ENCODE measurements at places on chromosomes 4 and X.

DNA sequence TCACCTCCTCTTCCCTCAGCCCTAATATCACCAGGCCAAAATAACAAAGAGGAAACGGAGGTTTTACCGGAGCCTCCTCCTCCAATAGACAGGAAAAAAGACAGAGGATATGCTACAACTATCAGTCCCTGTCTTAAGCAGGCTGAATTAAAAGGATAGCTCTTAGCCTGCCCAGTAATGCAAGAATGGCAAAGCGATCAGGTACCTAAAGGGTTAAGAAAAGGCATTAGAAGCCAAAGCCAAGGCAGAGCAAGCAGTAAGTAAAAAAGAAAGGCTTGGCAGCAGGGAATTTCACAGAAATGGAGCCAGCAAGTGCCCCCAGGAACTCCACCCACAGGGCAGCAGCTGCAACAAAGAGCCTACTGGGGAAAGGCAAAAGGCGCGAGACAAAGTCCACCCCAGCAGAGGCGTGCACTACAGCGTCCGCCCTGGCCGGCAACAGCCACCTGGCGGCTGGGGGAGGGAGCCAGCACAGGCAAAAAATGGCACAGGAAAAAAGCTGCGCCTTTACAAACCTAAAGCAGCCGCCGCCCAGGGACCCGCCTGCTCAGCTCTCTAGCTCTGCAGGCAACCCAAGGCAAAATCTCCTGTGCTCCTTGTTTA lies 220.6 kb upstream of the ZC4H2 start:
- no peak for DNase-seq

DNA sequence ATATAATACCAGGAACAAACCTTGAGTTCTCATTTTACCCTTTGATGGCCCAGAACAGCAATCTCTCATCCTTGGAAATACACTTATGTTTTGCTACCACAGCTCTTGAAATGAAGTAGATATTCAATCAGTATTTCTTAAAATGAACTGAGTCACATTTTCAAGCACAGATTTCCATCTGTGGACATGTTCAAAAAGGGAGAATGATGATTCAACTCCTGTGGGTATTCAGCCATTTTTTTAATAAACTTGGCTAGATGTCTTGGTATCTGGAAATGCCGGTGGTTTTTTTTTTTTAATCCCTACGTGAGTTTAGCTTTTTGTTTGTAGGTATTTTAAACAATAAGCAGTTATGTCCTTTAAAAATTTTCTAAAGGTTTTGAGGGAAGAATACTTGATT lies 64.2 kb upstream of the TRPC5OS start:
- DNase-seq, result no peak

GRCh38 chr4:68718447-68719074 lies 48.1 kb upstream of the UGT2B15 start:
- DNase-seq, result no peak

GRCh38 chr4:72991873-72992272 lies 77.6 kb downstream of the COX18 start:
- no peak for DNase-seq

DNA sequence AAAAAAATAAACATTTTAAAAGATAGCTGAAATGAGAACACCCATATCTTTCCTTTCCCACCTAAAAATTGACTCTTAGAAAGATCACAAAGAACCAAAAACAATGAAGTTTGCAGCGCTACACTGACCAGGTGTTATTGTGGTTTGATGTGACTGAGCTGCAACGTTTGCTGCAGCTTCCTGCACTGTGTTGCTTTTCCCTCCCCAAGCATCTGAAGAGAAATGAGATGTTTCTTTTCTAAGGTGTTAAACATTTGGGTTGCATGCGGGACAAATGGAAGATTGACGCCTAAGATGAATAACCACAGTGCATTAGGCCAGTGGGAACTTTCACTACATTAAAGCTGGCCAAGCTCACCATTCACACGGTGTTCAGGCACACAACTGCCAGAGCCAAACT lies 8.9 kb downstream of the LEF1 start:
- no peak for DNase-seq

DNA sequence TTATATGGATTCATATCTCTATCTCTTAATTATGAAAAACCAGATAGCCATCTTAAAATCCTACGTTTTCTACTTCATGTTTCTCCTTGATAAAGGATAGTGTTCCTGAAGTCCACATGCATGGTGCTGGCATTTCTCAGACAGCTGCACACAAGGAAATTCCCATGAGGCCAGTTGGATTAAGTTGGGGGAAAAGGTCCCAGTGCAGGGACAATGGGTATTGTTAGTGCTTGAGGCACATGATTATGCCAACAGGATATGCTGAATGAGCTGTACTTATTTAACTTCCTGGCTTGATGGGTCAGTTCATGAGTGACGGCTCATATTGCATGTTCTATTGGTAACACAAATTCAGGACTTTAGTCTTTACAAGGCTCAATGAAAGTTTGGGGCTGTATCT lies 913.9 kb upstream of the NDST4 start:
- DNase-seq, result no peak

- DNase-seq, result no peak
Observed at GRCh38 chr4:14078326-14078725, 450.8 kb upstream of the BOD1L1 start.

GRCh38 chrX:147749308-147749707 lies 162.4 kb upstream of the FMR1 start:
- DNase-seq, result no peak

- DNase-seq, result no peak
Observed at GRCh38 chr4:78612398-78613178, 61.0 kb downstream of the ANXA3 start.

DNA sequence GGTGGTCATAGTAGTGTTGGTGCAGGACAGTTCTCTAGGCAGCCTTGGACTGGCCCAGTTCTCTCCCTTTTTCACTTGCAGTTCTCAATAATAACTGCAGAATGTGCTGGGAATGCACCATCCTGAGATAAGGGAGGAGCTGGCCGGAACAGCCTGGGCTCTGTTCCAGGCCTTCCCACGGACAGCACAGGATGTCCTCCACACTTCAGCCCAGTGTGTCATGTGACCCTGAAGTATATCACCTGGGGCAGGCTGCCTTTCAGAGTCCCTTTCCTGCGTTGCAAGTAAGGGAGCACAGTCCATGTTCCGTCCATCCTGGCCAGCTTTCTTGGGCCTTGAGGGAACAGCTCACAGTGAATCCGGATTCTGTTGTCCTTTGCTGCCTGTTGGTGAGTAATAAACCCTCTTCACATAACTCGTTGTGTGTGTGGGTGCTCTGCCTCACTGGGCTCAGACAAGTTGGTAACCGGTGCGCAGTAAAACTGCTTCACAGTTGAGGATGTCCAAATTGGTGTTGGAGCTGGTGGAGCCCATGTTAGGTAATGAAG lies 32.3 kb upstream of the BBS12 start:
- DNase-seq, result no peak

- no peak for DNase-seq
Observed at GRCh38 chr4:20391198-20391597, 139.5 kb downstream of the SLIT2 start.

- DNase-seq, result no peak
Observed at GRCh38 chr4:11429699-11430045, 978 bp upstream of the HS3ST1 start.

DNA sequence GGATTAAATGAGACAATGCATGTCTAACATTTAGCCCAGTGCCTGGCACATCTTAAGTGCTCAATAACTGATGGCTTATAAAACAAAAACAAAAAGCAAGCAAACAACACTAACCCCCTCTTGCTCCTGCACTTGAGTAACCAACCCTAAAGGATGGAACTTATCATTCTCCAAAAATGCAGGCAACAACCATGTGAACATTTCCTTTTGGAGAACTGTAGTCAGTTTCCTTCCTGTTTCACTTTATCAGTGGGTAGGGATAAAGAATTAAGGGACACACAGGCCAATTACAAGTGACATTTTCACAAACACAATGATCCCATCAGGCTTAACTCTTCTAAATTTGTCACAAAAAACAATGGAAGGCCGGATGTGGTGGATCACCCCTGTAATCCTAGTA lies 30.4 kb downstream of the RPS3A start:
- no peak for DNase-seq

DNA sequence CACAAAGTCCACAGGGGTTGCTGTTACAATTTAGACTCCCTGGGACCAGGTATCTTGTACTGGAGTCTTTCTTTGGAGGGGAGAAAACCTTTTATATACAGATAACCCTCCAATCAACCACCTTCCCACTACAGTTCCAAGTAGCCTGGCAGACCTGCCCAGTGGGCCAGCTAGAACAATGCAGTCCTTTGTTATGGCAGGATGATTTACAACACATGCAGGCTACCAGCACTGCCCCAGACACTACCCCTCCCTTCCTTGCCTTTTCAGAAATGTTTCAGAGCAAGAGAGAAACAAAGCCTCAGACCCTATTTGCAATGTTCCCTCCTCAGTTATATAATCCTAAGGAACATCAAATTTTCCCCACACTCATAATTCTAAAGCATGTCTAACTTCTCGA lies 11.1 kb downstream of the RASL11B start:
- no peak for DNase-seq

- no peak for DNase-seq
Observed at GRCh38 chr4:137266511-137266910, 265.8 kb downstream of the PCDH18 start.

DNA sequence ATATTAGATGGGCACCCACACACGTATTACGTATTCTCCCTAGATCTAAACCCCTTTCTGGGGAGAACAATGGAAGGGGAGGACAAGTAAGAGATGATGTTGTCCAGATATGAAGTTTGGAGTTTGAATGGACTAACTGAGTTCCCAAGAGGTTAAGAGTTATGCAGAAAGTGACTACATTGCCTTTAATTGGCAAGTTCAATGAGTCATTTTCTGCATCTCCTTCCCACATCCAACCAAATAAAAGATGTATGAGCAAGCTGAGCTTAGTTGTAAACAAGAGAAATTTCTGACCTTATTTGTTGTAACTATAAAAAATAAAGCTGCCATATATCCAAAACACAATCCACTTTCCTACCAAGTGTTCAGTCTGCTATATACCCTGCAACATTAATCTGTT lies 50.5 kb downstream of the TIGD2 start:
- DNase-seq, result no peak

DNA sequence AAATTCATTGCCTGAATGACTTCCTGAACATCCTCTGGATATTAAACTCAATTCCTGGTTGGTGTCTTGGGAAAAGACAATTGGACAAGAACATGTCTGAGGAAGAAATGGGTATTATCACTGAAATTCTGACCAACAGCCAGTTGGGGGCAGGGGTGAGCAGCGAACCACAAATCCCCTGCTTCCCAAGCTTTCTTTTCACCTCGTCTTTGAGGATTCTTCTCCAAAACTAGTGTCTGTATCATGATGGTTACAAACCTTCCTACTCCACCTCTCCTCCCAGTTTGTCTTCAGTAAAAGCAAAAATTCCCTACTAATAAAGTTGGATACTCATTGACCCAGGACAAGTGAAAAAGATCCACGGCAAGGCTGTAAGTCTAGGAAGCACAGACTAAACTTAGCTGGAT lies 48.3 kb upstream of the WDR1 start:
- no peak for DNase-seq

DNA sequence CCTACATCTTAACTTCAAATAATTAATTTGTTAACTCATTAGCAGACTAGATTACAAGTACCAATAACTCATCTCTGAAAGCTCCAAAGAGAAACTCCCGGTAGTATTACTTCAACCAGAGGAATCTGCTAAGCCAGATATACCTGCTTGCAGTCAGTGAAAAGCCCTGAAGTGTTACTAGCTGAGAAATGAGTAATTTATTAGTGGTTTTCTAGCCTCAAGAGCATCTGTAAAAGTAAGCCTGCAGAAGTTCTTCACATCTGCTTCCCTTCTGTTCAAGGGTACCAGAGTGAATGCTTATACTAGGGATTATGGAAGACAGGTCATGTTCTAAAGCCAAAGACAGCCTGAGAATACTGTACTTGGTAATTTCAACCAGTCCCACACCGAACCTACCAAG lies 34.7 kb downstream of the IRS4 start:
- no peak for DNase-seq

DNA sequence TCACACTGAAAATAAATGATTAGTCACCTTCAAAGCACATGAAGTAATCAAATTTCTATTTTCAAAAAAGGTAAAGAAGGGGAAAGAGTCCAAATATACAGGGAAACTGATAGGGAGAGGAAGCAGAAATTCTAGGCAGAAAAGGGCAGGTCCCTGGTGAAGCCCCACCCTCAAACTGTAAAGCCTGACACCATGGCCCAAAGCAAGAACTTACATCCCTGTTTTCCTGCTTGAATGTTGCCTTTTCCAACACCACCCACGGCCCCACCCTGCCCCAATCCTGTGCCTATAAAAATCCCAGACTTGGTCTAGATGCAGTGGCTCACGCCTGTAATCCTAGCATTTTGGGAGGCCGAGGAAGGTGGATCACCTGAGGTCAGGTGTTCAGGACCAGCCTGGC lies 361.8 kb downstream of the PPP3CA start:
- DNase-seq, result no peak

DNA sequence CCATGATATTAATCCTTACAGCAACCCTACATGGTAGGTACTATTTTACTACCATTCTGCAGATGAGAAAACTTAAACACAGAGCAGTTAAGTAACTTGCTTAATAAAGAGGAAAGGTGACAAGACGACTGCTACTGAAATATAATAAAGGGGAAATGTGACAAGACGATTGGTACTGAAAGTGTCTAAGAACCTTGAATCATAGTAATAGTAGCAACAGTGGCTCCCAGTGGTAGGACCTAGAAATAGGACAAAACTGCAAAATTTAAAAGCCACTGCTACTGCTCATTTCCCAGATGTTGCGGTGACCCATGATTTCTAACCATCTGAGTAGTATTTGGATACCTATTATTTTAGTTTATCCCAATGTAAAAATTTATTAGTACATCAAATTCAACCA lies 89.5 kb downstream of the TASL start:
- no peak for DNase-seq

- no peak for DNase-seq
Observed at GRCh38 chr4:91961504-91961903, 342.3 kb upstream of the GRID2 start.

GRCh38 chr4:53711926-53712325 lies 120.6 kb upstream of the LNX1 start:
- DNase-seq, result no peak
